ENCODE measurements at places on chromosomes 1 and 21. TPM values are rescaled to one million over a fixed set of nuclear protein-coding genes. Genes with fewer than 3 reads are reported as not detected.

DNA sequence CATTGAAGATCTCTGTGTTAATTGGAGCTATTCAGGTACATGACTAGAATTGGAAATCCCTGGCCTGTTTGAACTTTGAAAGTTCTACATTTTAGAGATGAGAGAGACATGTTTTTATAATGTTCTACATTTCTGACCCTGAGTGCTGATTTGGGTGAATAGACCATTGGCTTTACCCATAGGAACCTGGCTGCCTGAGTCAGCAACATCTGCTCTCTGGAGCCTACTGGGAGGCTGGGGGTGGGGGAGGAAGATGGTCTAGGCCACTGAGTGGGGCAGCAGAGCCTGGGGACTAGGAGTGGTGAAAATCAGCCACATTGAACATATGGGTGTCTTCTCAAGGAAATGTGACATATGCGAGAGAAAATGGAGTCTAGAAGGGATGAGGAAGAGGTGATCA, 1.4 kb upstream of the VANGL1 start:
- no peak for DNase-seq

- peak; percentile 83 for DNase-seq
These were observed 374.6 kb upstream of the USP24 start for GRCh38 chr1:55589671-55590297.

FMN2 gene
- total RNA-seq, result 141 TPM

TSACC gene
- not detected for total RNA-seq

OR2G6 gene
- not detected for total RNA-seq

GRCh38 chr1:35120458-35121133, 41.4 kb downstream of the ZMYM1 start:
- DNase-seq, result peak; percentile 61

EXOSC10 gene
- 45.4 TPM for total RNA-seq

CELSR2 gene
- total RNA-seq, result 0.32 TPM

All from GM23248 (cell line).